Hepatocyte (in vitro differentiated cells): ENCODE measurements at places on chromosomes 13 and 19.

- peak; percentile 58 for DNase-seq
Measured at GRCh38 chr19:43465468-43466120, at the start of gene LYPD3. Gene LYPD3, minus strand, starts transcription at chr19:43465608. Its CDS starts 37 bp downstream, at chr19:43465571.

DNA sequence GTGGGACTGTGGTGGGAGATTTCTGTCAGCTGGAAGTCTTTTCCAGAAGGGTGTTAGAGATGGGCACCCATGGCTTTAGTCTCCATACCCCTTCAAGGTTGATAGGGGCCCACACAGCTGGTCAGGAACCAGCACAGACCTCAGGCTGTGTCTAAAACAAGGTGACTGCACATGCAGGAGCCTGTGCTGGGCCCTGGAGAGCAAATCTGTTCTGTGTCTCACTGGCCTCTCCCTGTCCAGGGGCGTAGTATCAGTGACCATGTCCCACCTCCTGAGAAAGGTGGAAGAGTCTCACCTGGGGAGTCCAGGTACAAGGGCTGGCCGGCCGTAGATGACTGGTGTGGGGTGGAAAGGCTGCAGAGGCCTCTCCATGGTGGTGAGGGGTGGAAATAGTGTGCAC, 19.4 kb downstream of the ZNF175 start:
- no peak for DNase-seq

DNA sequence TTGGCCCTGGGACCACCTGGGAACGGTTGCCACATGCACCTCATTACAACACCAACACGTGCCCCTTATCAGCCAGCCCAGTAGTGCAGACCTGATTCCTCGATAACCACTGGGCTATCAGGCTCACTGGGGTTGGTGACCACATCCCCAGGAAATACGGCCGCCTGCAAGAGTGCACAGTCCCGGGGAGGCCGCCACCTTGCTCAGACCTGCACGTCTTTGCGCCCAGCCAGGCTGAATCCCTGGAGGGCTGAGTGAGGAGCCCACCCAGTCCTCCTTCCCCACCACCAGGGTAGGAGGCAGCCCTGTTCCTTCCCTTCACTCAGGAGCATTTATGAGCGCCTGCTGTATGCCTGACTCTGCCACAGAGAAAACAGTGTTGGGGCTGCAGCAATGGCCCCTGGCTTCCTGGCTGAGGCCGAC, 67.8 kb downstream of the CEBPG start:
- no peak for DNase-seq

GRCh38 chr13:20847296-20847695, 55.2 kb downstream of the XPO4 start:
- DNase-seq, result no peak

GRCh38 chr13:112431734-112432133, 55.6 kb downstream of the SPACA7 start:
- DNase-seq, result no peak

GRCh38 chr19:8571006-8571411, 6.2 kb downstream of the MYO1F start:
- no peak for DNase-seq

DNA sequence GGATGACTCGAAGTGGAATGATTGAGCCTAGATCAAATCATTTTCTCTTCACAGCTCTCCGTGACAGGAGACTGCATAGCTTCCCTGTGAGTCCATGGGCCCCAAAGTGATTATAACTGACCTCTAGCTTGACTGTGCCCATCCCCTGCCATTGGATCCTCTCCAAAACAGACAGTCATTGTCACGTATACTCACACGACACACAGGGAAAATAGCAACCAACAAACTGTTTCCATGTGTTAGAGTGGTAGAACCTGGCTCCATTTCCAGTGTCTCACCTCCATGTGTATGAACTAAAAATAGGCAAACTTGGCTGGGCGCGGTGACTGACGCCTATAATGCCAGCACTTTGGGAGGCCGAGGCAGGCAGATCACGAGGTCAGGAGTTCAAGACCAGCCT, 48.8 kb upstream of the NPAS1 start:
- no peak for DNase-seq

DNA sequence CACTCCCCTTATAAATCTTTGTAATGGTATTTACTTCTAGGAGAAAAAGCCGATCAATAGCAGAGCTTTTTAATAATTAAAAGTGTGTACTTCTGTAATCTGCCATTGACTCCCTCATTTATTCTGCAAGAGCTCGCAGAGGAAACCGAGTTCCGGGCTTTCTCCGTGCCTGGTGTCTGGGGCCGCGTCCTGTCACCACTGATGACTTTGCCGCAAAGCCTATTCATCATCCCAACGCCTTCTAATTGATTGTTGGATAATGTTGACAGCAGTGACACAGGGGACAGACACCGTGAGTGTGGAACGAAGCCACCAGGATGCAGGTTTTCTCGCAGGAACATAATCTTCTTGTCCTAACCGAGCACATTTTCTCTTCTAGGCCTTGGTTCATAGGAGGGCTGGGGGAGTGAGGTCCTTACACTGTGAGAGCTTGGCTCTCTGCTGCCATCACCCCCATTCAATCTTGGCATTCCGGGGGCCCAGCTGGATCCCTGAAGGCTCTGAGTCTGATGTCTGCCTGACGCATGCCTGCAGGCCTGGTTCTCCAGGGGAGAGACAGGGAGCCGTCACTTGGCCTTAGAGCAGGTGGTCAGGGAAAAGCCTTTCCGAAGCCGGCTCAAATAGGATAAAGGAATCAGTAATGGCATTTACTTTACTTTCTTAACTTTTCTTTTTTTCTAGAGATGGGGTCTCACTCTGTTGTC, 110.3 kb downstream of the KDM4B start:
- DNase-seq, result no peak

GRCh38 chr19:8665468-8666213, 33.0 kb downstream of the ACTL9 start:
- no peak for DNase-seq

DNA sequence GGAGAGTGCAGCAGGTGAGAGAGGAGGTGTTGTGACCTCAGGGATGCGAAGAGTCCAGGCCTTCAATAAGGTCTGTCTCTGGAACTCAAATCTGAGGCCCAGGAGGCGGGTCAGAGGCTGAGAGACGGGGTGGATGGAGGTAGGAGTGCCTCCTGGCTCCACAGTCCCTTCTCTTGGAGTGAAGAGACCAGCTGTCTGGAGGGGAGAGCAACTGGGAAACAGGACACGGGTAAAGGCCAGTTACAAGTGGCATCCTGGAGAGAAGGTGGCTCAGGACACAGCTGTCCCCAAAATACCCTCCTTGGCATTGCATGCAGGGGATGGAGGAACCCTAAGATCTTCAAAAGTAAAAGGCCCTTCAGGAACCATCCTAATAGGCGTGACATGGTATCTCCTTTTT, 19.2 kb downstream of the PDE4A start:
- no peak for DNase-seq

- DNase-seq, result peak; percentile 76
Measured at GRCh38 chr13:32261567-32261966, 53.6 kb downstream of the ZAR1L start.

GRCh38 chr19:6274756-6275155, 5.0 kb downstream of the MLLT1 start:
- DNase-seq, result no peak

- DNase-seq, result peak; percentile 70
Measured at GRCh38 chr19:52492201-52492993, 35.1 kb upstream of the ZNF808 start.

- DNase-seq, result no peak
Measured at GRCh38 chr13:26457212-26457611, 100.3 kb upstream of the WASF3 start.

GRCh38 chr13:39552246-39552645, 50.7 kb downstream of the LHFPL6 start:
- no peak for DNase-seq

DNA sequence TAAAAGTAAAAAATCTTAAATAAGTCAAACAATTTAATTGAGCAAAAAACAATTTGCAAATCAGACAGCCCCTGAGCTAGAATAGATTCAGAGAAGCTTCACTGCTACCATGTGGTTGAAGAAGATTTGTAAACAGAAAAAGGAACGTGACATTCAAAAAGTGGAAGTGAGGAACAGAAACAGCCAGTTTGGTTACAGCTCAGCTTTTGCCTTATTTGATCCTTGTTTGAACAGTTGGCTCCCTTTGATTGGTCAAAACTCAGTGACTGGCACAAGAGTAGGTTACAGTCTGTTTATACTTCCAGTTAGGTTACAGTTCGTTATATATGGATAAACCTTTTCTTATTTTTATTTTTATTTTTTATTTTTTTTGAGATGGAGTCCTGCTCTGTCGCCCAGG, 5.8 kb downstream of the ZNF221 start:
- DNase-seq, result no peak

DNA sequence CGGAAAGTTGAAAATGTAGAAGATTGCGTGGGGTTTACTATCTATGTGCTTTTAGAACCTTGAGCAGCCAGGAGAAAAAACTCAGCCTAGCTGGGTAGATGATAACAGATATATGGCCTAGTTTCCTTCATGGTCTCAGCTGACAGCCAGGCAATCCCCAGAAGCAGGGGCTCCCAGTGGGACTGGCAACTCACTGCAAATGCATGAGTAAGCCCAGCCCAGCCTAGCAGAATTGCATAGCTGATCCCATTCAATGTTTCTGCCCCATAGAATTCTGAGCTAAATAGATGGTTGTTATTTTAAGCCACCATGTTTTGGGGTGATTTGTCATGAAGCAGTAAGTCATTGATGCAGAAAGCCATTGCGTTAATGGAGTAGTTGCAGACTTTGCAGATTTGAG, 108.5 kb downstream of the ERCC5 start:
- DNase-seq, result no peak
